Peyer's patch (tissue), 4 donors: ENCODE measurements at places on chromosomes 16 and 17. TPM values are rescaled to one million over a fixed set of nuclear protein-coding genes. Genes with fewer than 3 reads are reported as not detected.

Gene EXOC3L1
- total RNA-seq: 4.1 TPM

Gene PTX4
- total RNA-seq: not detected

Gene ITGAX
- 2.5 TPM for total RNA-seq

Gene TTLL6
- total RNA-seq: not detected

GRCh38 chr17:73474370-73474988 is 162.7 kb upstream of the CDC42EP4 start:
- DNase-seq: no peak

DNA sequence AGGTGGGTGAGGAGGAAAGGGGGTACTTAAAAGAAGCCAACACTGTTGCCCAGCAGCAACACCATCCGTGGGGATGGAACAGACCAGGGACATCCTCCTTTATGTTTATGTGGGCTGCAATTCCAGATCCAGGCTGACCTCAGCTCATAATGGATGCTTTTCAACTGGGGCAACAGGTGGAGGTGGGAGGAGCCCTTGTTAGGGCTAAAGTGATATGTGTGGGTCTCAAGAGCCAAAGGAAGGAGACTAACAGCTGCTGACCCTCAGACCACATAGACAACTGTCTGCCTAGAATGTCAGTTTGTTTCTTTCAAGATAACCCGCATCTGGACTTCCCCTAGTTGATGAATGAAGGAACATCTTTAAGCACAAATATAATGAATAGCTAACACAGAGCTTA is 2.0 kb upstream of the INPP5K start:
- DNase-seq: no peak

- DNase-seq: no peak
Measured at GRCh38 chr16:47052666-47053640, 79.5 kb upstream of the DNAJA2 start.

- no peak for DNase-seq
Measured at GRCh38 chr17:56629531-56630075, 36.1 kb downstream of the NOG start.

- no peak for DNase-seq
Measured at GRCh38 chr16:871562-872345, 71.2 kb upstream of the GNG13 start.

GRCh38 chr17:39261286-39261685 is 35.5 kb upstream of the STAC2 start:
- no peak for DNase-seq

GRCh38 chr17:17741349-17742023 is 60.2 kb downstream of the RAI1 start:
- DNase-seq: no peak

- no peak for DNase-seq
Measured at GRCh38 chr16:15049581-15050180, 6.2 kb downstream of the NTAN1 start.

- DNase-seq: no peak
Measured at GRCh38 chr16:4098501-4098900, 17.7 kb downstream of the ADCY9 start.

GRCh38 chr17:59623151-59623550 is 3.5 kb downstream of the CLTC start:
- DNase-seq: no peak

DNA sequence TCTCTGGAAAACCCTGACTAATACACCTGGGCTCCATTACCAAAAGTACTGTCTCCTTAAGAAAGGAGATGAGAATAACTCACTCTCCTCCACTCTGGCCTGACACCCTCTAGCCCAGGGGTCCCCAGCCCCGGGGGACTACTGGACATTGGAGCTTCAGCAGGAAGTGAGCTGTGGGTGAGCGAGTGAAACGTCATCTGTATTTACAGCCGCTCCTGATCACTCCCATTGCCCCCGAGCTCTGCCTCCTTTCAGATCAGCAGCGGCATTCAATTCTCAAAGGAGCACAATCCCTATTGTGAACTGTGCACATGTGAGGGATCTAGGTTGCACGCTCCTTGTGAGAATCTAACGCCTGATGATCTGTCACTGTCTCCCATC is 126.3 kb upstream of the TNRC6C start:
- no peak for DNase-seq

DNA sequence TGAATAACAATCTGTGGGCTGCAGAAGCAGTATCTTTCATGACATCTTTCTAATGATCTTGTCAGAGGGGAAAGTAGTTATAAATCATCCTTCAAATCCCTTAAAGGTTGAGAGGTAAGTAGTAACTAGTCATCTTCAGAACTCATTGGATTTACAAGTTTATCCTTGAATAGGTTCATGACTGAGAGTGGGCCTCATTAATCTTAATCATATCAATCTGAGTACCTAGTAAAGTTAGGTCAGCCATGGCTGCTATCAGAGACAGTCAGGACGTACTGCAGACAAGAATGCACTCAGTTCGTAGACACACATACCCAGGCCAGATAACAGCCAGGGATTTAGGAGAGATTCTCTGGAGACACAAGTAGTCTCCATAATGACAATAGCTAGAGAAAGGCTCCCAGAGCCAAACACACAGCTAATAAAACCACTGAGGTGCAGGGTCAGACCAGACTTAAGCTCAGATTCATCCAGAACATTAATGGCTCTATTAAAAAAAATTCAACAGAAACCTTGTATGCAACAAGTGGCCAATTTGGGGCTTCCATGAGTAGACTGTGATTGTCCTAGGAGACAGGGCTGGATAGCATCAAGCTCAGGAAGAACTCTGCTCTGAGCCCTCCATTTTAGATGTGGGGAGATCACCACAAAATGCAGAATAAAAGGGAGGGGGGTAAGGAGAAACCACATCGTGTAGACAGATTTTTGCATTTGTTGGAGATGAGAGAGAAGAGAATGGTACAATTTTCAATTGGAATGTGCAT is 65.8 kb downstream of the TBX4 start:
- DNase-seq: no peak

- DNase-seq: no peak
Measured at GRCh38 chr16:84036982-84037425, 5.6 kb downstream of the SLC38A8 start.
